ENCODE measurements at places on chromosomes 16 and 17.

DNA sequence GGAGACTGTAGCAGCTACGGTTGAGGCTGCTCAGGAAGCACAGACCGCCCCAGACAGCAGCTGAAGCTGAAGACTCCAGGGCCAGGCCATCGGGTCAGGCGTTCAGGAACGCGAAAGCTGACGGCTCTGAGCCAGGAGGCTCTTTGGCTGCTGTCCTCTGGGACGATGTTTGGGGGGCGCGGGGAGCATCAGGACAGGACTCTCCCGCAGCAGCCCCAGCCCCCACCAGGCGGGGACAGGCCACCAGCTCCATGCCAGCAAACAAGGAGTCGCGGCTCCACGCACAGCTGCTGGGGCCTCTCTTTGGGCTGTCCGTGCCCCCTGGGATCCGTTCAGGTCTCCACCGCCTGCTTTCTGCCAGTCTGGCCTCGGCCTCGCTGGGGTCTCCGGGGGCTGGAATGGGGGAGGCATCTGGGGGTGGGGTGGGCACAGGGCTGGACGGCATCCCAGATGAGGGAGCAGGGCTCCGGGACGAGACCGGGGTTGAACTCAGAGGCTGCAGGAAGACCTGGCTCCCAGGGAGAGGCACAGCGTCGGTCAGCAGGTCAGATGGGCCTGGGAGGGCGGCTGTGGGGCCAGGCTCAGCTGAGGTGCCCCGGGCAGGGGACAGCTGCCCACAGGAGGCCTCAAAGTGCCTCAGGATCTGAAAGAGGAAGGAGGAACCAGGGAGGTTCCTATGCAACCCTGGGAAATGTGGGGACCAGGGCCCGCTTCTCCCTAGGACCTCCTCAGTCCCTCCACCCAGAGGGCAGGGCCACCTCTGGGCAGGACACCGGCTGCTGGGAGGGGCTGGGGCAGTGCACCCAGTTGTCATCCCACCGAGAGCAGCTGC, 6.3 kb upstream of the CEP131 start:
- no peak for DNase-seq

GRCh38 chr17:27310565-27311110, 16.7 kb downstream of the WSB1 start:
- no peak for DNase-seq

- DNase-seq, result no peak
These were observed 6.2 kb downstream of the MAP3K14 start for GRCh38 chr17:45310380-45311324.

GRCh38 chr16:47574091-47575054, 113.2 kb downstream of the PHKB start:
- no peak for DNase-seq

GRCh38 chr16:29114574-29114973, 129.7 kb downstream of the LAT start:
- DNase-seq, result no peak

GRCh38 chr17:4913994-4914393, 11.1 kb upstream of the CHRNE start:
- DNase-seq, result no peak
